Left lung (tissue), 14 donors: ENCODE measurements at places on chromosomes 6 and 20. TPM values are rescaled to one million over a fixed set of nuclear protein-coding genes. Genes with fewer than 3 reads are reported as not detected.

PAK5 gene
- 0.41 TPM for polyA plus RNA-seq

SMIM26 gene
- 62.8 TPM for polyA plus RNA-seq

DNA sequence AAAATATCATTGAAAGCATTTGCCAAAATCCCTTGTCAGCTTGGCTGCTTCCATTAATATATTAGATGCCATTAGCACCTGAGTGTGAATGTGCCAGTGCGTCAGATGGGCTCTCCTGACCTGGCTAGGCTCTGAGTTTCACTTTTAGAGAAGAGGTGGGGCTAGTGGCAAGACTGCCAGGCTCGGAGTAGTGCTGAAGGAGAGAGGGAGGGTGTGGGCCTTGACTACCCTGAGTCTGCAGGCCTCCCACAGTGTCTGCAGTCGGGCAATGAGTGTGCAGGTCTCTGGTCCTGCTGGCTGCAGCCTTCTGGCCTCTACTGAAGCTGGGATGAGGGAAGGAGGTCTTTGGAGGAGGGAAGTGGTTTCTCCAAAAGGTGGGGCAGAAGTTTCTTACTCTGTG, 34.6 kb upstream of the PNPLA1 start:
- no peak for DNase-seq

DNA sequence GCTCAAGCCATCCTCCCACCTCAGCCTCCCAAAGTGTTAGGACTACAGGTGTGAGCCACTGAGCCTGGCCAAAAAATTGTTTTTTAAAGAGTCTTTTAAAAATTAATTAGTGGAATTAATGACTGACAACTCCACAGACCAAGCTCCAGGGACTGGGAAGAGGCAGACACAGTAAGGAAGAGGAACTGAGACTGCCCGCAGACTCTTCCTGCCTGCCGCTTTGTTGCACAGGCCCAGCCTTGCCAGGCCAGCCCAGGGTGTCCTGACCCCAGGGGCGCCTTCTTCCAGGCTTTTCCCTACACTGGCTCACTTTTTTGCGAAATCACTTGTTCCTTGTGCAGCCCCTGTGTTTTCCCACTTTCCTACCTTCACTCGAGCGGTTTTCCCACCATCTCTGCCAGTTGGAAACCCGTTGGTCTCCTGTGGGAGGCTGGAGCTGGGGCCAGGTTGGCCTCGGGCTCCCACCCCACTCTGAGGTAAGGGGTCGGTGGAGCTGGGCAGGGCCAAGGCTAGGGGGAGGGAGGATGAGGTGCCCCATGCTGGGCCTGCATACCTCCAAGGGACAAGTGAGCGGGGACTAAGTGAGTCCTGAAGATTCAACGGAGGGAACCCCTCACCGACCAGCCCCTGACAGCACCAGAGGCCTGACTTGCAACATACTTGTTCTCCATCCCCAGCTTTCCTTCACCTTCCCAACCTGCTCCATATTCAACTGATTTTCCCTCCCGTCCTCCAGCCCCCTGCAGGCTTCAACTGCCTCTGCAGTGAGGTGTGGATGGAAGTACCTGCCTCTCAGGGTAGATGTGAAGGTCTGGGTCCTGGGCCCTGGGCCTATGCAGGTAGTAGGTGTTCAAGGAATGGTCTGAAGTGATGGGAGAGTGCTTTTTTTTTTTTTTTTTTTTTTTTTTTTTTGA, 23.5 kb upstream of the SMIM29 start:
- DNase-seq = no peak

- DNase-seq = no peak
Observed at GRCh38 chr20:40865095-40865494, 163.5 kb upstream of the TOP1 start.

DNA sequence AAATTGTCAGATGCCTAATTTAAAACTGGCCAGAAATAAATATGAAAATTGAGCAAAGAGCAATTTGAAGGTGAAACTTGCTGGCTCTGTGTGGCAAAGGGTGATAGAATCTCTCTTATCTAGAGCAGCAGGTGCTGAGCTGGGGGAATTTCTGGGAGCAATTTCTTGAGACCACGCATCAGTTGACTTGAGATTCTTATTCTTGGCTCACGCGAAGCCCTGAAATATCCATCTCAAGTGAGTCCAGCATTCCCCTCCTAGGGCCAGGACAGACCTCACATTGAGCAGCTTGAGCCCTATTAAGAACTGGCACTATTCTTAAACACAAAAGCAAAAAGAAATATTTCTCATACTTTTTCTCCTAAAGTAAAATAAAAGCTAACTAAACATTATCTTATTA, 66.3 kb downstream of the MAP7 start:
- DNase-seq = no peak

- DNase-seq = no peak
Observed at GRCh38 chr6:44012078-44012493, 115.2 kb downstream of the MRPL14 start.

PTK6 gene
- polyA plus RNA-seq = 0.74 TPM

CENPQ gene
- 16.4 TPM for polyA plus RNA-seq

DNA sequence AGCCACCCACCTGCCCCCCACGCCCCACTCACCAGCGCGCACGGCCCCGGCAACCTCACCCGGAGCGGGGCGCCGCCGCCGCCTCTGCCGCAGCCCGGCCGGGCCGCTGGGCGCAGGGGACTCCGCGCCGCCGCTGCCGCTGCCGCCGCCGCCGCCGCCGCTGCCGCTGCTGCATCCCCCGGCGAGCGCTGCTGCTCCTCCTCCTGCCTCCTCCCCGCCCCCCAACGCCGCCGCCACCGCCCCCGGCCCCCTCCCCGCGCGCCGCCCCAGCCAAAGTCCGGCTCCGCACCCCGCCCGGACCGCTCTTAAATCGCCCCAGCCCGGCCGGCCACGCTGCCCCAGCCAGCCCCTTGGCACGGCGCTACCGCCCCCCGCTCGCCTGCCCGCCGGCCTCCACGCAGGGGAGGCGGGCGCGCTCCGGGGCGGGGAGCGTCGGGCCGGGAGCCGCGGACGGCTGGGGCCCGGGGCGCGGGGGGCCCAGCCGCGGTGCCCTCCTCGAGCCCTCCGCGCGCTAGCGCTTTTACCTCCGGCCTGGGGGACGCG, at the start of gene SULF2:
TSS of gene SULF2 (minus strand) at position 171 of the 543 bp plus-strand sequence. CDS start 28,118 bp downstream, outside the sequence.
- DNase-seq = no peak

GRCh38 chr6:1606780-1607515, 2.8 kb upstream of the FOXC1 start:
- no peak for DNase-seq

FOXA2 gene
- 39.0 TPM for polyA plus RNA-seq

DNA sequence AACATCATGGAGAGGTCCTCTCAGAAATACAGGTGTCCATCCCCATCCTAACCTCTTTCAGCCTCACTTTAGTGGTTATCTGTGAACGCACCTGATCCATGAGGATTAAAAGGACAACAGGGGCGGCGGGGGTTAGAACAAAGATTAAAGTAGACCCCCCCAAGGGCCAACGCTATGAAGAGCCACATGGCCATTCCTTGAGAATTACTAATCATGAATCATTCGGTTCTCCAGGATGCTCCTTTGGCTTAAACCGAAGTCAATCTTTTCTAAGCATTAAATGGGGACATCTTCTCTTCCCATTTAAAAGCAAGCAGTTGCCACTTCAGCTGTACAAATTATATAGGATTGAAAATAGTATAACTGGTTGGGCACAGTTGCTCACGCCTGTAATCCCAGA, 212.4 kb downstream of the GMPR start:
- no peak for DNase-seq

DNA sequence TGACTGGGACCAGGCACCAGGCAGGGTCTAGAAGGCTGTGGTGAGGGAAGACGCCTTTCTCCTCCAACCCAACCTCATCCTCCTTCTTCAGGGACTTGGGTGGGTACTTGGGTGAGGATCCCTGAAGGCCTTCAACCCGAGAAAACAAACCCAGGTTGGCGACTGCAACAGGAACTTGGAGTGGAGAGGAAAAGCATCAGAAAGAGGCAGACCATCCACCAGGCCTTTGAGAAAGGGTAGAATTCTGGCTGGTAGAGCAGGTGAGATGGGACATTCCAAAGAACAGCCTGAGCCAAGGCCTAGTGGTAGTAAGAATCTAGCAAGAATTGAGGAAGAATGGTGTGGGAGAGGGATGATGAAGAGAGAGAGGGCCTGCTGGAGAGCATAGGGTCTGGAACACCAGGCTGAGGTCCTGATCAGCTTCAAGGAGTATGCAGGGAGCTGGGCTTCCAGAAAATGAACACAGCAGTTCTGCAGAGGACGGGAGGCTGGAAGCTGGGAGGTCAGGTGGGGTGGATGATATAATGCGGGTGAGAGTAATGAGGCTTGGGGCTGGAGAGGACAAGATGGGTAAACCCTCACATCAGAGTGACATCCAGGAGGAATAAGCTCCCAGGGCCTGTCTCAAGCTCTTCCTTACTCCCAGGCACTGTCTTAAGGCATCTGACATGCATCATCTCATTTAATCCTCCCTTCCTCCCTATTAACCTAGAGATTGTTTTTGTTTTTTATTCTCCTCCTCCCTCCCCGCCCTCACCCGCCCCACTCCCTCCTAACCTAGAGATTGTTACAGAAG, 45.2 kb upstream of the TTPAL start:
- no peak for DNase-seq

HTR1E gene
- 0.43 TPM for polyA plus RNA-seq

HLA-E gene
- polyA plus RNA-seq = 210 TPM

PI16 gene
- 0.41 TPM for polyA plus RNA-seq

- DNase-seq = no peak
Observed at GRCh38 chr6:27970444-27970843, 13.4 kb downstream of the OR2B6 start.

DNA sequence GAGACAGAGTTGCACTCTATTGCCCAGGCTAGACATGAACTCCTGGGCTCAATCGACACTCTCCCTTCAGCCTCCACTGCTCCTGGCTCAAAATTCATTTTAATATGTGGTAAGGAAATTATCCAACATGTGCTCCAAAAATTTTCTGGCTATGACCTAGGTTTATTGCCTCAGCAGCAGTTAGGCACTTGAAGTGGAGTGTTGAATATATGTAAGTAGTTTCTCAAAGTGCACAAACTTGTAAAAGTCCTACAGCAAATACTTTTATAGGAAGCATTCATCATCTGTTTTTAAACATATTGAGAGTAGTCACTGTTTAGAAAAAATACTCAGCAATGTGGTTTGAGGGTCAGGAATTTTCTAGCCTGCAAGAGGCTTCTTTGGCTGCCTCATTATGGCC, 13.2 kb downstream of the FILIP1 start:
- no peak for DNase-seq

DNA sequence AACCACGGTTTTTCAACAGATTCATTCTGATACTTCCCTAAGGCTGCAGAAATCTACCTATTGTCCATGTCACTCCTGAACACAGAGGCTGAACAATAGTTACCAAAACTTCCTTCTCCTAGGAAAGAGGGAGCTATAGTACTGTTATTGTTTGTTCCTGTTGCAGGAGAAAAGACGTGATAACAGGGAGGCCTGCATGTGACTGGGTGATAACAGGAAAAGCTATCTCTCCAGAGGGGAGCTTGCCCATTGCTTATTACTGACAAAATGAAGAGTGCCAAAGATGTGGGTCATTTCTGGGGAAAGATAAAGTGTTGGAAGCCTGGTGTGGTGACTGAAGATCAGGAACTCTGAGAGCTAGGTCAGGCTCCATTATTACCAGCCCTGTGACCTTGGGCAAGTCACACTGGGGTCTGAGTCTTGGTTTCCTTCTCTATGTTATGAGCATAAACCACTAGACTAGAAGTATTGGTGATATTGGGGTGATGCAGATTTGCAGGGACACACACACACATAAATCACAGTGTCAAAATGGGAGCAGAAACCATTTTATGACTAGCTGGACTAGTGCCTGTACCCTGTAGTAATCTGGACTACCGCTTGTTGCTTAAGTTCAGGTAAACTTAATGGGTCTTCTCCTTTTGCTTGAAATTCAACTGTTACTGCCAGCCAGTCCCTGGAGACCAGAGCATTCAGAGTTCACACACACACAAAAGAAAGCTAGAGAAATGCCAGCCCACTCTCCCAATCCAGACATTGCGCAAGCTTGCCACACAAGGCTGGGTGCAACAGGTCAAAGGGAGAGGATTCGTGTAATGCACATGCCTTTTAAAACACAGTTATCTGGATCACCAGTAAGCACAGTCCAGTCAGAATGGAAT, 136.0 kb upstream of the CNR1 start:
- DNase-seq = no peak
